Stimulated activated CD4-positive, alpha-beta T cell treated with anti-CD3 and anti-CD28 coated beads, Interleukin-1b, Interleukin-23, amount 100 ng/mL, for 4 hours (primary cell): ENCODE measurements at places on chromosomes 7 and 10.

DNA sequence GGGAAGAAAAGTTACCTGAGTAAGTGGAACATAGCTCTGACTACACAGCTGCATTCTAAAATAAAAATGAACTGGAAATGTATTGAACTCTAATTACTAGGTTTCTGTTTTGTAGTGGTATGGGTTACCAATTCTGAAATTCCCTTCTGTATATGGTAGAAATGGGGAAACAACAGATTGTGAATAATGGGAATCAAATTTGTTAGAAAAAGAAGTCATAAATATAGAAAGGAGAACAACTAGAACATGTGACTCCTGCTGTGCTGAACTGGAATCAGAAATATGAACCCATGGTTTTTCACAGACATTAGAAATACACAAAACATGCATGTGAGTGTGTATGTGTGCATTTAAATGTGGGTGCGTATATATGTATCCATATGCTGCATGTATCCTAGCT, 27.0 kb downstream of the MCMBP start:
- no peak for DNase-seq

GRCh38 chr10:23362879-23363792, 18.5 kb upstream of the C10orf67 start:
- no peak for DNase-seq

GRCh38 chr7:100367251-100367620, 6.1 kb upstream of the PILRA start:
- DNase-seq, result no peak

- no peak for DNase-seq
Measured at GRCh38 chr7:158814637-158815036, 14.7 kb downstream of the ESYT2 start.

GRCh38 chr7:105678811-105679495, 97.7 kb upstream of the EFCAB10 start:
- DNase-seq, result no peak

DNA sequence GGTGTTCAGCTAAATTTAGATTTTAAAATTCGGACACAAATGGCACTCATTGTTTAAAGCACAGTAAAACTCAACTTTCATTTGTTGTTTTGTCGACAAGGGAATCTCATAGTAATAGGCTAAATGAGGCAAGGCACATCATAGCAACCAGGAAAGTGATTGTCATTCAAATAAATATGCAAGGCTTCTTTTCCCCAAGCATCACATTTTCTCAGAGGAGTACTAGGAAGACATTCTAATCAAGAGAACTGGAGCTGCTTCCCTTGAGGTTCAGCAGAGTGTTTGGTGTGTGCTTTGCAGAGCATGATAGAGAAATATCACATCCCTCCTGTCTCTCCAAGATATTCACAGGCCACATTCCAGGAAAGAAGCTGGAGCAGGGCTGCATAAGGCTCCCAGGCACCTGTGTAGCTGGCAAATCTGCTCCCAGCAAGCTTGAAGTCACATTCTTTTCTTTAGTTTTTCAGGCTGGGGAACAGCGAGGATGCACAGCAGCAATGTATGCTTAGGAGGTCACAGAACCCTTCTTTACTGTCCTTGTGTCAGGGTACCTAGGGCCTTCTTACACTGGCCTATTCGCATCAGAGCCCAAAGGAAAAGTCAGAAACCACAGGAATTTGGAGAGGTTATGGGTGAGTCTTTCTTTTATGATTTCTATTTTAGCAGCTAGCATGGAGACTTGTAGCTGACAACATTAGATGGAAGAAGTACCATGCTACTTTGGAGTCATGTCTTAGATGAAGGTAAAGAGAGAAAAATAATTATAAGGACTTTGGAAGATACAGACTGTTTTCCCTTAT, 95.9 kb upstream of the HDAC9 start:
- DNase-seq, result no peak

DNA sequence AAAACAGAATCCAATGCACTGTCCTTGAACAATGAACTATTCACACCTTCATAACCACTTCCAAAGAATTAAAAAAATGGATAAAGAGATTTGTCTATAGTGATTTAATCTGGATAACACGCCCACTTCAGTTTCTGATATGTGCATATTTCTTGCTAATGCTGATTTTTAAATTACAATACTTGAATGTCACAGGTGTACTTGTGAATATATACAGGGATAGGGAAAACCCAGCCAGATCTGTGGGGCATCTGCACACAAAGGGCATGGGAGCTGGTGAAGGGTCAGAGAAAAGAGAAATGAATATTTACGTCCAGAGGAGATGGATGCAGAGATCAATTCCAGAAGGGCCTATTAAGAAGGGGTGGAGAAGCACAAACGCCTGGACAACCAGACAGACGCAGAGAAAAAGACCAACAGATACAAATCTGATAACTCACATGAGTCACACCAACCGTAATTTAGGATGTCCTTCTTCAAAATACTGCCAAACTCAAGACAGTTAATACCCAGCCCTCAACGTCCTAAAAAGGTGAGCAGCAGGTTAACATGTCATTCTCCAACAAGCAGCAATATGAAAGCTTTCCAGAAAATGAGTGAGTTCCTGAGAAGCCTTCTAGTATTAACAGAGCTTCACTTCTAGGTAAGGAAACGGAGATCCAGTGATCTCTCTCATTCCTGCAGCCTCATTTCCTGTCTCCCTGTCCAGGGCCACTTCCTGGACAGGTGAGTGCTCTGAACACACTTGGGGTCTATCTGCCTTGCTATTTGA, 41.9 kb downstream of the PIP4K2A start:
- DNase-seq, result no peak

DNA sequence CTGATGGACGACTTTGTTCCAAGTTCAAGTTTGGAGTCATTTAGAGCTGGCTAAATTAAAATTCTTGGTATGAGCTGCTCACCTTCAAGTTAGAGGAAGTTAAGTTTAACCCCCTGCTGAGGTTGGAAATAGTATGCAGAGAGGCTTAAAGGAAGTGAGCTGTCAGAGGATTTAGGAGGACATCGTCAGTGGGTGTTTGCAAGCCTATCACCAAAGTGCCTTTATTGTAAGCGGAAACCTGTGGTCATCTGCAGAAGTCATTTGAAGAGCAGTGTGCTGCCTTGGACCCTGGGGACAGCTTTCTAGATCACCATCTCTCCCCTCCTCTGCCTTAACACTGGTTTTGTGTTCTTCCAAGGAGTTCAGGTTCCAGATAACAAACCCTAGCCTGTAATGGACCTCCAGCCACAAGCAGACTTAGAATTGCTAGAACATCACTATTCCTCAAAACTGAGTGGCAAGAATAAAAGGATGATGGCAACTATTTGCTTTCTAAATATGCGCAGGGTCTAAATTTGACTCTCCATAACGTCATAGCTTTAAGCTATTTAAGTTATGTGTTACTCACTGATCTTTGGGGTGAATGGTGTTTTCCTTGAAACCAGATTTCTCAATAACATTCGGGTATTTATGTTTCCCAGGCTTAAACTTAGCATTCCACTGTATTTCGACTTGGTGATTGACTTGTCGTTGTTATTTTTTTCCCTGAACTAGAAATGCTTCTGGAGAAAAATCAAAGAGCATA, 93.4 kb downstream of the SLC39A12 start:
- DNase-seq, result no peak

GRCh38 chr7:26166684-26167266, 14.8 kb downstream of the NFE2L3 start:
- DNase-seq, result no peak

- DNase-seq, result no peak
Measured at GRCh38 chr7:144100607-144101006, 8.8 kb upstream of the OR2A2 start.

GRCh38 chr10:114526126-114526503, 121.8 kb upstream of the AFAP1L2 start:
- DNase-seq, result no peak

DNA sequence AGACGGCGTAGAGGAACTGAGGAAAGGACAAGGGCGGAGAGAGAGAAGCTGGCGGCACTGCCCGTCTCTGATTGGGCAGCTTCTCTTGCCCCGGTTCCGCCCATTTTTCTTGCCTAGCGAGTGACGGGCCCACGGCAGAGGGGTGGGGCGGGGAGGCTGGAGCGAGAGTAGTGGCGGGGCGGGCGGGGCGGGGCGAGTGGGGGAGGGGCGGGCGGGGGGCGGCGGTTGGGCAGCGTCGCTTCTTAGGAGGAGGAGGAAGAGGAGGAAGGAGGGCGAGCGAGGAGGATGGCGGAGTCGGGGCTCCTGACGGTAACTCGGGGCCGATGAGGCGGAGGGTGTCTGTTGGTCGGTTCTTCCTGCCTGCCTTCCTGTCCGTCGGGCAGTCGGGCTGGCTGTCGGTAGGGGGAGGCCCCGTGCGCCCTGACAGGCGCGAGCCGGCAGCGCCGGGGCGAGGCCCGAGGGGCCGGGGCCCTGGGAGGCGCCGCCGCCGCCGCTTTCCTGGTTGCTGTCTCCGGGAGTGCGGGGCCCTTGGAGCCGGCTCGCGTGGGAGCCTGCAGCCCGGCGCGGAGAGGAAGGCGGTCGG, at the start of gene SHOC2:
Gene SHOC2 (plus strand): TSS at position 256 of the 583 bp plus-strand sequence. CDS start 44,755 bp downstream, outside the sequence.
- peak; percentile 94 for DNase-seq

DNA sequence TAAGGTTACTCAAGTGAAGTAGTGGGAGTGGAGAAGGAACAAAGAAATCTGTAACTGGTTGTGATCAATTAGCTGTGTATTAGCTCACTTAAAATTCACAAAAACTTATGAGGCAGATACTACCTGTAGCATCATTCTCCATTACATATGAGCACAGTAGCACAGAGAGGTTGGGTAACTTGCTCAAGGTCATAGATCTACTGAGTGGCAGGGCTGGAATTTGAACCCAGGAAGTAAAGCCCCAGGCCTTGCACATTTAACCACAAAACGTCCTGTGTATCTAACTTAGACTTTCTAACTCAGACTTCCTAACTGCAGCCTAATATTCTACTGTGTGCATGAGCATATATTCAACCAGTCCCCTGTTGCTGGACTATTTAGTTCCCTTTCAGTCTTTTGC, 5.6 kb upstream of the SLF2 start:
- no peak for DNase-seq

- DNase-seq, result no peak
Measured at GRCh38 chr7:151025924-151026671, 1.8 kb upstream of the ATG9B start.

- no peak for DNase-seq
Measured at GRCh38 chr10:132716691-132717490, 69.1 kb downstream of the NKX6-2 start.

- DNase-seq, result no peak
Measured at GRCh38 chr10:11797281-11797680, 25.9 kb upstream of the PROSER2 start.

GRCh38 chr7:150335108-150335773, 6.2 kb downstream of the RARRES2 start:
- no peak for DNase-seq

DNA sequence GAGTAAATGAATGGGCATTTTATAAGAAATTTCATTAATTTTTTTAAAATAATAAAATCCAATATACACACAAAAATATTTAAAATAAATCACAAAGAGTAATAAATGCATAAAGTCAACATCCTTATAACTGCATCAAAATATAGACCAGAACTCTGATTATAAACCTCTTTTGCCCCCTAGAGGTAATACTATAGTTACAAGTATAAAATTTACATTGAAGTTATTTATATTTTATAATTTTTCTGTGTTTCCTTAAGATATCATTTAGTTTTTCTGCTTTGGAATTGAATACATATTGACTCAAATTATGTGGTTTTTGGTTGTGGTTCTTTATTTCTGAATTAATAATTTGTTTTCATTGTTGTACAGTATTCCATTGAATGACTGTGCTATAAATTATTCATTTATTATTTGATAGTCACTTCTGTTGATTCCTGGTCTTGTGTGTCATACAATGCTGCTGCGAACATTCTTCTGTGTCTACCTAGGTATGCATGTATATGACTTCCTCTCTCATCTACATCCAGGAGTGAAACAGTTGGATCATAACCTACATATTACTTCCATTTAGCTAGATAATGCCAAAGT, 673.6 kb downstream of the IPMK start:
- DNase-seq, result no peak

GRCh38 chr7:50978633-50979215, 196.0 kb upstream of the GRB10 start:
- DNase-seq, result no peak

DNA sequence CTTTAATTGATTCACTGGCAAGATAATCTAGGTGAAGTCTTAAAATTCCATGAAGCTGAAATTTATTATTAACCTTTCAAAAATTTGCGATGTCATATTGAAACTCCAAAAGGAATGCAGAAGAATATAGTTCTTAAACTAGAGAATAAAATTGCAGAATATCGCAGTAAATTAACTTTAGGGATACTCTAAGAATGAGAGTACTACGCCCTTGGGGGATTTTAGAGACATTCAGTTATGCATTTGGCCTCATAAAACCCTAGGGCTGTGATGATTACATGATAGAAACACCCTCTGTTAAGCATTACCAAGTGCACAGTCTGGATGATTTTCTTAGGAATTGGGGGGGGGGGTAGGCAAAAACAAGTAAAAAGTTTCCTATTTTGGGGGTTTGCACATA, 3.7 kb downstream of the WNT2 start:
- DNase-seq, result no peak
